Liver (tissue), 10 donors: ENCODE measurements at places on chromosomes 6 and 20. TPM values are rescaled to one million over a fixed set of nuclear protein-coding genes. Genes with fewer than 3 reads are reported as not detected.

GRCh38 chr6:73062130-73062529, 163.2 kb downstream of the KHDC1L start:
- no peak overlapping the region for H3K27ac ChIP-seq
- DNase-seq, result no peak
- no peaks in the 10 kb centered on the region for H3K27me3 ChIP-seq
- H3K4me1 ChIP-seq, result no peaks in the 10 kb centered on the region
- H3K36me3 ChIP-seq, result no peaks in the 10 kb centered on the region

CFAP61 gene
- not detected for polyA plus RNA-seq

DNA sequence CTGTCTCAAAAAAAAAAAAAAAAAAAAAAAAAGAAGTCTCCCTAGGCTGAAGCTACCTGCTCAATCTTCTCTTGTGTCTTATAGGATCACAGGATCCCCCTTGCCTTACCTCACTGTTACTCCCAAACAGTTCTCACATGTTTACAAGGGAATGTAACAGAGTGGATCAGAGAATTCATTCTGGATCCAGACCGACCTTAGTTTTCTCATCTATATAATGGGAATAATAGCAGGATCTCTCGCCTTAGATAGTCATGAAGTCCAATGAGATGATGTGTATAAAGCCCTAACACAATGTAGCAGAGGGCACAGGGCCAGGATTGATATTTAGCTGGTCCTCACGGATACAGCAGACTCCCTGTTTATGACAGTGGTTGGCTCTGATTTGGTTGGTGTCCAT, 2.3 kb upstream of the FAM110A start:
- peaks cover 13% of the 10 kb centered on the region for H3K4me1 ChIP-seq
- no peaks in the 10 kb centered on the region for H3K36me3 ChIP-seq
- no peak overlapping the region for H3K4me3 ChIP-seq

GRCh38 chr20:32052778-32053362, 828 bp downstream of the HCK start:
- H3K4me3 ChIP-seq, result no peak overlapping the region
- H3K27ac ChIP-seq, result peak overlapping the region; percentile 6
- no peaks in the 10 kb centered on the region for H3K36me3 ChIP-seq
- H3K27me3 ChIP-seq, result no peaks in the 10 kb centered on the region
- peaks cover 6% of the 10 kb centered on the region for H3K4me1 ChIP-seq

DNA sequence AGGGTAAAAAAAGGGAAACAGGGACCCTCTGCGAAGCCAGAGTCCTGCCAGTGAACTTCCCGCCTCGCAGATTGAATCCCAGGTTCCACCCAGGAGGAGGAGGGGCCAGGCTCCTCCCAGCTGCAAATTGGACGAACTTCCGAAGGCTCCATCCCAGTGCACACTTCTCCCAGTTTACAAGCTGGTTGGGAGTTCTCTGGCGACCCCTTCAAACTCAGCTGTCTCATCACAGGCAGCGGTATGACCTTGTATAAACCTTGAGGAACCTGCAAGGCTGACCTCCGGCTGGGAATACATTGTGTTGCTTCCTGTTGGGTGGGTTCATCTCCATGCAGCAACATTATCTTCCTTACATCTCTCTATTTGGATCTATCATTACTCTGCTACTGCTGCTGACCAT, 962.7 kb downstream of the GRIK2 start:
- H3K36me3 ChIP-seq, result no peaks in the 10 kb centered on the region
- no peak overlapping the region for H3K27ac ChIP-seq
- no peak overlapping the region for H3K4me3 ChIP-seq
- DNase-seq, result no peak
- no peaks in the 10 kb centered on the region for H3K4me1 ChIP-seq

STK38 gene
- 11.2 TPM for polyA plus RNA-seq

BANF2 gene
- polyA plus RNA-seq, result not detected

MUC22 gene
- polyA plus RNA-seq, result not detected

DNA sequence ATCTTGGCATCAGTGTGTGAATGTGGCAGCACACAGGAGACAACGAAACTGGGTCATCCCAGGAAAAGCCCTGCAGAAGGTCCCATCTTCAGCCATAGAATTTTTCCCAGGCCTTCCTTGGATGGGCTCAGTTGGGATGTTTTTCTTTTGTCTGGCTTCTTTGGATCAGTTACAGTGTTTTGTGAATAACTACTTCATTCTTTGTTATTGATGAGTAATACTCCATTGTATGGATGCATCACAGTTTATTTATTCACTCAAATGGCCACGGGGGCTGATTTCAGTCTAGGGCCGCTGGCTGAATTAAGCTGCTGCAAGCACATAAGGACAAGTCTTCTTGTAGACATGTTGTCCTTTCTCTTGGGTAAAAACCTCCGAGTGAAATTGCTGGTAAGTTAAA, 81.3 kb upstream of the CD93 start:
- no peak for DNase-seq
- H3K4me1 ChIP-seq, result no peaks in the 10 kb centered on the region
- H3K4me3 ChIP-seq, result no peak overlapping the region
- H3K27ac ChIP-seq, result no peak overlapping the region

PCMTD2 gene
- polyA plus RNA-seq, result 13.6 TPM

E2F1 gene
- 0.10 TPM for polyA plus RNA-seq

DNA sequence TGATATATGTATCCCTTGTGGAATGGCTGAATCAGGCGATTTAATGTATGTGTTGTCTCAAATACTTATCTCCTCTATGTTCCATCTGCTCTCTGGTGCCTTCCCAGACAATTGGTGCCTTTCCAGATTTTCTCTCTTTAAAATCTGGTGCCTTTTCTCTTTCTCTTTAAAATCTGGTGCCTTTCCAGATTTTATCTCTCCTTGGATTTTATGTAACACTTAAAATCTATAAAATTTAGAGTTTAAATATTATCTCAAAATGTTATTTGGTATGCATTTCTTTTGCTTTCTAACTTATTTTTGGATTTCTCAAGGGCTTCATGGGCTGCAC, 116.3 kb downstream of the KIF13A start:
- H3K27me3 ChIP-seq, result no peaks in the 10 kb centered on the region
- no peak for DNase-seq
- no peak overlapping the region for H3K27ac ChIP-seq
- no peaks in the 10 kb centered on the region for H3K36me3 ChIP-seq
- H3K4me1 ChIP-seq, result no peaks in the 10 kb centered on the region

DNA sequence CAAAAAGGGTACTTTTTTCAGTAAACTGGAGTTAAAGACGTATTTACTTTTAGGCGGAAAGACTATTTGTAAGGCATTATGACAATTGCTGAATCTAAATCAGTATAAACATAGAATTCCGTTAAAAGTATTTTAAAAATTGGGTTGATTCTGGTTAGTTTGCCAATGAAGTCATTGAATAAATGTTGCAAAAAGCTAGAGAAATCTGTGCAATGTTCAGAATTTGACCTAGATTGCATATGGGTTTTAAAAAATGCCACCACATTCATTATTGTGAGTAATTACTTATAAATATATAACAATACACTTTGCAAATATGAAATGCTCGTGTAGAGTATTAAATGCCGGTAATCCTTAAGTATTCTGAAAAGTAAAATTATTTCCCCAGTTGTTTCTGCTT, 116.5 kb upstream of the EEF1E1 start:
- H3K27ac ChIP-seq, result no peak overlapping the region
- no peaks in the 10 kb centered on the region for H3K27me3 ChIP-seq
- no peak overlapping the region for H3K4me3 ChIP-seq
- H3K36me3 ChIP-seq, result no peaks in the 10 kb centered on the region
- H3K4me1 ChIP-seq, result no peaks in the 10 kb centered on the region

GRCh38 chr6:8337147-8337546, 98.2 kb downstream of the SLC35B3 start:
- no peaks in the 10 kb centered on the region for H3K4me1 ChIP-seq
- H3K27me3 ChIP-seq, result no peaks in the 10 kb centered on the region
- H3K4me3 ChIP-seq, result no peak overlapping the region
- H3K27ac ChIP-seq, result no peak overlapping the region
- DNase-seq, result no peak
- H3K36me3 ChIP-seq, result no peaks in the 10 kb centered on the region
